Effector memory CD8-positive, alpha-beta T cell (primary cell): ENCODE measurements at places on chromosomes 11 and 22.

GRCh38 chr22:42430528-42431125 lies 1.6 kb downstream of the NFAM1 start:
- no peak overlapping the region for H3K27ac ChIP-seq
- peaks cover 2% of the 10 kb centered on the region for H3K36me3 ChIP-seq
- peaks cover 3% of the 10 kb centered on the region for H3K4me1 ChIP-seq
- no peak overlapping the region for H3K4me3 ChIP-seq
- peaks cover 82% of the 10 kb centered on the region for H3K27me3 ChIP-seq

GRCh38 chr22:29871684-29872083 lies 11.3 kb upstream of the MTMR3 start:
- H3K27ac ChIP-seq: no peak overlapping the region
- H3K36me3 ChIP-seq: no peaks in the 10 kb centered on the region
- H3K27me3 ChIP-seq: peaks cover 12% of the 10 kb centered on the region
- no peaks in the 10 kb centered on the region for H3K4me1 ChIP-seq
- no peak overlapping the region for H3K4me3 ChIP-seq

DNA sequence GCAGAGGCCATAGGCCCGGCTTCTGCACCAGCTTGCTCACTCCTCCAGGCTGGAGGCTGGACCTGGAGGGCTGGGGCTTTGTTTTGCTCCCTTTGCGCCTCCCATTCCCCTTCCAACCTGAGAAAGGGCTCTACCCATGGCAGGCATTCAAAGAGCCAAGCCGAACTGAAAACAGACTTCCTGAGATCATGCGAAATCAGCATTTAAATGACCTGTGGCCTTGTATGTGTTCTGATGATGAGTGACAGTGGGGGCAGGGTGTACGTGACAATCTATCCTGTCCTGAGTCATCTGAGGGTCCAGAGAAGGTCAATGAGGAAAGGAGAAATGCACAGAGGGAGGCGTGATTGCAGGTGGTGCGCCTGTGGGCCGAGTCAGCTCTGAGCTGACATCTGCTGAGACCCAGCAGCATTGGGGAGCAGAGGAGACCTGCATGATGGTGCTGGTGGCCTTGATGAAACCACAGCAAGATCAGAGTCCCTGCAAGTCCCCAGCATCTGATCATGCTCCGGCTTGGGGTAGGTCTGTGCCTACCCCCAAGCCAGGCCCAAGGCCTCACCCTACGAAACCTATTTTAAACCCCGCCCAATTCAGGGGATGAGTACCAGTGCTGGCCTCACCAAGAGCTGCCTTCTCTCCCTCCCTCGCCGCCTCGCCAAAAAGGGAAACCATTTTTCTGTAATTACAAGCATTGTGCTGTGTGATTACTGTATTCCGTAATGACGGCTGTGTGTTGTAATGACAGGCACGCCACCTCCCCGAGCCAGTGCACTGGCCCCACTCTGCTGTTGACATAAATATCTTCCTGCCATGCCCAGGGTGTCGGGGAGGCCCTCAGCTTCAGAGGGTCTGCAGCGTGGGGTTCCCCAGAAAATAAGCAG lies 95.2 kb upstream of the ANO1 start:
- H3K27ac ChIP-seq: no peak overlapping the region
- H3K4me1 ChIP-seq: no peaks in the 10 kb centered on the region
- peaks cover 80% of the 10 kb centered on the region for H3K27me3 ChIP-seq
- no peak overlapping the region for H3K4me3 ChIP-seq

GRCh38 chr11:26677566-26677965 lies 44.3 kb downstream of the SLC5A12 start:
- no peak overlapping the region for H3K4me3 ChIP-seq
- no peak overlapping the region for H3K27ac ChIP-seq
- no peak for DNase-seq
- no peaks in the 10 kb centered on the region for H3K4me1 ChIP-seq
- no peaks in the 10 kb centered on the region for H3K36me3 ChIP-seq

- no peaks in the 10 kb centered on the region for H3K27me3 ChIP-seq
- H3K36me3 ChIP-seq: peaks cover 39% of the 10 kb centered on the region
- H3K27ac ChIP-seq: peak overlapping the region; percentile 93
These were observed 63.4 kb downstream of the FLI1 start for GRCh38 chr11:128757235-128757711.

DNA sequence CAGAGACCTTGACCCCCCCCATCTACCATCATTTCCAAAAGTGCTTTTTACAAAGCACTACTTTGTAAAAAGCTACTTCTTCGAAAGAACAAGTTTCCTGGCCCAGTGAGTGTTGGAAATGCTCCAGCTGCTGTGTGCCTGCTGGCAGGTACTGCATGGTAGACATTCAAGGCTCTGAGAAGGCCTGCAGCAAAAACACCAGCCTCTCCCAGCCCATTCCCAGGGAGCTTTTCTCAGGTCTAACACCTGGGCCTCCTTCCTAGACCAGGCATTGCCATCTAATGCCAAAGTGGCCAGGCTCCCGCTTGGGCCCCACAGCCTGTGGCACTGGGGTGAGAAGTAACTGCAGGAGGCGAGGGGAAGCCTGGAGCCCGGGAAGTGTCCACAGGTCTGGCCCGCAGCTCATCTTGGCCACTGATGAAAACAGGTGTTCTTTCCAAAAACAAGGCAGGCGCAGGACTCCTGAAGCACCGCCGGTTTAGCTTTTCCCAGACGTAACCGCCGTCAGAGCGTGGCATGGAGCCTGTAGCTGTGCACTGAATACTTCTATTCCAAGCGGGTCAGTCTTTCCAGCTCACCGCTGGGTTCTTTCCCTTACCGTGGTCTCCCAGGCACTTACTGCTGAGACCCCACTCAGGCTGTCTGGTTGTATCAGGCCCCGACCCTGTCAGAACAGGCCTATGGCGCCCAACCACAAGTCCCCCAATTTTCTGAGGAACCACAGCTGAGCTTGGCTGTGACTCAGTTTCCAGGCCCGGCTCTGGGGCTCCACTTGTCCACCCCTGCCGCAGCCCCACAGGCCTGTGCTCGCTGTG lies 1.2 kb upstream of the TCIRG1 start:
- no peaks in the 10 kb centered on the region for H3K27me3 ChIP-seq
- H3K27ac ChIP-seq: peak overlapping the region; percentile 98
- H3K36me3 ChIP-seq: peaks cover 24% of the 10 kb centered on the region
- no peak for DNase-seq

GRCh38 chr11:116600930-116601329 lies 171.9 kb downstream of the BUD13 start:
- H3K27ac ChIP-seq: no peak overlapping the region
- no peaks in the 10 kb centered on the region for H3K36me3 ChIP-seq
- H3K4me3 ChIP-seq: no peak overlapping the region

- H3K36me3 ChIP-seq: no peaks in the 10 kb centered on the region
- H3K4me1 ChIP-seq: peaks cover 2% of the 10 kb centered on the region
- no peaks in the 10 kb centered on the region for H3K27me3 ChIP-seq
- no peak for DNase-seq
- H3K27ac ChIP-seq: no peak overlapping the region
These were observed 33.4 kb downstream of the PPARA start for GRCh38 chr22:46183733-46184132.

DNA sequence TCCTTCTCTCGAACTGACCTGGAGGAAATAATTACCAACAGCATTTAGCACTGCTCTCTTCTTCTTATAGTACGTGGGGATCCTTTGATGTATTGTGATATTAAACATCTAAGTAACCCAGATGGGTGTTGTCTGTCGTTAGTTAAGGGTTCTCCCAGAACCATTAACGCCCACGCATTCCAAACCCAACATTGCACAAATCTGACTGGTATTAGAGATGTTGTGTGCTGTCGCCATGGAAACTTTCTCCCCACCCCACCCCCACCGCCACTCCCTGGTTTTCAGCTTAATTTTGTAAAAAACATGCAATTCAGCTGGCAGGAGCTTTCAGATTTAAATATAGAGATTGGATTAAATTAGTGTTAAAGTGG lies 1495.2 kb downstream of the TBC1D22A start:
- H3K4me1 ChIP-seq: no peaks in the 10 kb centered on the region
- no peak overlapping the region for H3K27ac ChIP-seq
- DNase-seq: no peak
- no peak overlapping the region for H3K4me3 ChIP-seq
- H3K27me3 ChIP-seq: peaks cover 34% of the 10 kb centered on the region

DNA sequence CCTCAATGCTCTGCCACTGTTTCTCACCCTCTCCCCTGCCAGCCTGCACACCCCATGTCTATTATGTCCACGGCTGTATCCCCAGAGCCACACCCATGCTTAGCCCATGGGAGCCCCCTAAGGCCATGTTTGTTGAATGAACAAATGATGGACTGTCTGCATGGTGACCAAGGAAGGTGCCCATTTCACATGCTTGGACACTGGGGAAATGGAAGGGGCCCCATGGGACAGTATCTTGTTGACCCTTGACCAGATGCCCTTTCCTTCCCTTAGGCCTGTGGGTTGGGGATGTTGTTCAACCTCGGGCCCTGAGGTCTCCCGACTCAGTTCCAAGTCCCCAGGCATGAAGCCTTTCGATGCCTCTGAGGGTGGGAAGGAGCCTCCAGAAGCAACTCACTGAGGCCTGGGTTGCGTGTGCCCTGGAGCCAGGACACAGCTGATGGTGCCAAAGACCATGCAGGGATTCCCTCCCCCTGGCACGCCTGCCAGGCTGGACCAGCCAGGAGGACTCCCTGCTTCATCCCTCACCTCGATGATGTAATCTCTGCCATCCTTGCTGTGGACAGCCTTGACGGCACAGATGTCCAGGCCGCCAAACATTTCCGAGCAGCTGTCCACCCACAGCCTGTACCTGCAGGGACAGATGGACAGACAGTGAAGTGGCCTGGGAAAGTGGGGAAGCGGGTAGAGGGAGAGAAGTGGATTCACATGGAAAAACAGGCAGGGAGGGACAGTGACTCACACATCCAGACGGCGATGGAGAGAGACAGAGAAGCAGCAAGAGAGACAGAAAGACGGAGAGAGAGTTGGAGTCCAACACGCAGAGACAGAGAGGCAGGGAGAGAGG lies 58.9 kb downstream of the FBXO7 start:
- no peak overlapping the region for H3K27ac ChIP-seq
- no peak for DNase-seq
- no peaks in the 10 kb centered on the region for H3K4me1 ChIP-seq
- H3K4me3 ChIP-seq: no peak overlapping the region
- H3K27me3 ChIP-seq: peaks cover 46% of the 10 kb centered on the region

GRCh38 chr11:21948876-21949275 lies 244.0 kb upstream of the ANO5 start:
- H3K4me3 ChIP-seq: no peak overlapping the region
- H3K36me3 ChIP-seq: no peaks in the 10 kb centered on the region
- no peaks in the 10 kb centered on the region for H3K27me3 ChIP-seq
- no peaks in the 10 kb centered on the region for H3K4me1 ChIP-seq
- H3K27ac ChIP-seq: no peak overlapping the region

DNA sequence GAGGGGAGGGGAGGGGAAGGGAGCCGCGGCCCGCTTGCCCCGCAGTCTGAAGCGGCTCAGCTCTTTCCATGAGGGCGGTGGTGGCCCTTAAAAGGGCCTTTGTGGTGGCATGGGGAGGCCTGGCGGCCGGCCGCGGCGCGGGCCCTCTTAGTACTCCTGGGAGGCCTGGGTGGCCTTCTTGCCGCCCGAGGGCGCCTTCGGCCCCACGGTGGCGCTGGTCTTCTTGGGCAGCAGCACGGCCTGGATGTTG lies 6.9 kb downstream of the DPAGT1 start:
- peak overlapping the region; percentile 91 for H3K4me3 ChIP-seq
- H3K27ac ChIP-seq: peak overlapping the region; percentile 97
- H3K27me3 ChIP-seq: no peaks in the 10 kb centered on the region
- H3K4me1 ChIP-seq: peaks cover 43% of the 10 kb centered on the region
- DNase-seq: no peak
- peaks cover 52% of the 10 kb centered on the region for H3K36me3 ChIP-seq

GRCh38 chr22:37326726-37327125 lies 44.4 kb downstream of the CYTH4 start:
- no peak for DNase-seq
- peaks cover 5% of the 10 kb centered on the region for H3K4me1 ChIP-seq
- H3K36me3 ChIP-seq: peaks cover 18% of the 10 kb centered on the region

DNA sequence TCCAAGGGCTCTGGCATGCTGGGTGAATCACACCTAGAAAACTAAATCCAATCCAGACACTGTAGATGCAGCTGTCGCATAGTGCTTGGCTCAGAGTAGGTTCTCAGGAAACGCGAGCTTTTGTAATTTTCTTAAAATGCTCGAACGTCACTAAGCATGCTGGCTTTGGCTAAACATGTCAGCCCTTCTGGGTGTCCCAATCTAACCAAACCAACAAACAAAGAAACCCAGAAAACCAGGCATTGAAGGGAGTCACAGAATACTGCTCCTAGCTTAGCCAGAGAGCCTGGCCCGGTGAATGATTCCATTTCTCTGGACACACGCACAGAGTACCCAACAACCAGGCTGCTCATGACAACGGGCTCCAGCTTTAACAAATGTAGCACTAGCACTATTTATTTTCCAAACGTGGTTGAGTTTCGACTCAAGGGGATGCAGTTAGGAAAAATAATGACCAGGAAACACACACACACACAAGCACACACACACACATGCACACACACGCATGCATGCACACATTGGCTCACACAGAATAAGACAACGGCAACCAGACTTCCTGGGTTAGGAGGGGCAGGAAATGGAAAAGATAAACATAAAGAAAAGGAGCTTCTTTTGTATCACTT lies 492.6 kb downstream of the MIAT start:
- DNase-seq: no peak
- no peak overlapping the region for H3K4me3 ChIP-seq
- peaks cover 4% of the 10 kb centered on the region for H3K4me1 ChIP-seq
- H3K27ac ChIP-seq: no peak overlapping the region

- H3K4me1 ChIP-seq: peaks cover 20% of the 10 kb centered on the region
- peak overlapping the region; percentile 90 for H3K4me3 ChIP-seq
- H3K36me3 ChIP-seq: peaks cover 28% of the 10 kb centered on the region
- no peaks in the 10 kb centered on the region for H3K27me3 ChIP-seq
- no peak for DNase-seq
These were observed 1.3 kb downstream of the HARBI1 start for GRCh38 chr11:46615756-46616155.

GRCh38 chr11:92253945-92254344 lies 29.3 kb downstream of the FAT3 start:
- no peak for DNase-seq
- H3K4me1 ChIP-seq: no peaks in the 10 kb centered on the region
- H3K27ac ChIP-seq: no peak overlapping the region
- H3K36me3 ChIP-seq: no peaks in the 10 kb centered on the region

DNA sequence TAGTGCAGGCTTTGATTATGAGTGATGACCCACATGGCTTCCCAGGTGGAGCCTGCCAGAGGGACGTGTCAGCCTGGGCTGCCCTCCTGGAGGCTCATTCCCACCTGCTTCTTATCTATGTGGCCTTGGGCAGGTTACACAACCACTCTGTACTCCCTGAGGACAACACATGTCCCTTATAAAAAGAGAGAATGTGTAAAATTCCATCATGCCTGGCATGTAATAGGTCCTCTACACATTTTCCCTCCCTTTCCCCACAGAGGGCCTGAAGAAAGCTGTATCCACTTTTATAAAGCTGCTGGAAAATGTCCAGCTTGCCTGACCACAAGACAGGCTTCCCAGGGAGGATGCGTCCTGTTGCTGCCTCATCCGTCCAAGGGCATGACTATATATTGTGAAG lies 55.0 kb upstream of the VSTM5 start:
- peaks cover 4% of the 10 kb centered on the region for H3K36me3 ChIP-seq
- H3K27ac ChIP-seq: no peak overlapping the region
- no peak for DNase-seq

DNA sequence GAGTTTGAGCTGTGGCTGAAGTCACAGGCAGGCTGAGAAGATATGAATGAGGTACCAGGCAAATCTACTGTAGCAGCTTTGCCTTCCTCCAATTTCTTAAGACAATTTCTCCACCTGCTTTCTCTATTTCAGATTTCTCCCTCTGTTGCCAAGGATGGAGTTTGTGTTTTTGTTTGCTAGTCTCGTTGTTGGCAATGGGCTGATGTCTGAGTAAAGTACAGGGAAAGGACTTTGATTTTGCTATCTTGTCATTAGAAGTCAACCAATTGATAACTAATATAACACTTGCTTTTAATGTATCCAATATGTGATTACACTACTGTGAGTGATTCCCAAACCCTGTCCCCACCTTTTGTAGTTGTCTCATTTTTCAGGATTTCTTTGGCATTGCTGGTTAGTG lies 40.1 kb upstream of the RRAS2 start:
- H3K27me3 ChIP-seq: no peaks in the 10 kb centered on the region
- H3K27ac ChIP-seq: no peak overlapping the region
- H3K36me3 ChIP-seq: no peaks in the 10 kb centered on the region
- H3K4me1 ChIP-seq: peaks cover 3% of the 10 kb centered on the region
